ENCODE measurements at places on chromosomes 4 and X.

GRCh38 chrX:11953615-11954014 lies 184.7 kb upstream of the FRMPD4 start:
- no peaks in the 10 kb centered on the region for H3K27me3 ChIP-seq
- H3K36me3 ChIP-seq, result no peaks in the 10 kb centered on the region
- peaks cover 2% of the 10 kb centered on the region for H3K4me1 ChIP-seq

DNA sequence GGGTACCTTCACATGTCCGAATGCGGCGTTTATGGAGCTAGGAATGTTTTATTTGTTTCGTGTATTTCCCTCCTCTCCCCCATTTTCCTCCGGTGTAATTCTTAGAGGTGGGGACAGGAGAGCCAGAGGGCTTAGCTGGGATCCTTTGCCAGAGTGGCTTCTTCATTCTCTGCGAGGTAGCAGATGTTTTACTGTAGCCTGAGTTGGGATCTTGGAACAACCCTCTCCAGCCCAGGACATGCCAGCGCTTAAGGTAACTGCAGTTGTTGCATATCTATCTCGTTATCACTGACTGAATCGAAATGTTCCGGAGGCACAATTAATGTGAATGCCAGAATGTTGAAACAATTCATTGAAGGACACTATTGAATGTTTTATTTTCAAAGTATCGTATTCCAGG lies 59.0 kb upstream of the DYNLT3 start:
- peaks cover 5% of the 10 kb centered on the region for H3K4me1 ChIP-seq
- no peaks in the 10 kb centered on the region for H3K36me3 ChIP-seq
- H3K27ac ChIP-seq, result peak overlapping the region; percentile 75
- no peaks in the 10 kb centered on the region for H3K27me3 ChIP-seq
- H3K4me3 ChIP-seq, result peak overlapping the region; percentile 72

DNA sequence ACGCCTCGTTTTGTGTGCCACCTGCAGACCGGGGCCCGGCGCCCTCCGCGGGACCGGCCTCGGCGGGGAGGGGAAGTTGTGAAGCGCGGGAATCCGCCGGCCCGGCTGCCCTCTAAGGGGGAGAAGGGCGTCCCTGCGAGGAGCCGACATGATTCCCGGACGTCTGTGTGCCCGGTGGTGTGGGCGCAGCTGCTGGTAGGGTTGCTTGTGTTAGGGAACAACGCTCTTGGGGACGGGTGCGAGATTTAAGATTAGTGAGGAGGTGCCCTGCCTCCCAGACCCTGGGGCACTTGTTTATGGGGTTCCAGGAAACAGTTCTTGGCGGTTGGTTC lies 627 bp downstream of the CDKN2AIP start:
- H3K27ac ChIP-seq, result peak overlapping the region; percentile 77
- H3K27me3 ChIP-seq, result no peaks in the 10 kb centered on the region
- peaks cover 43% of the 10 kb centered on the region for H3K36me3 ChIP-seq
- H3K4me3 ChIP-seq, result peak overlapping the region; percentile 96

GRCh38 chr4:168825975-168826374 lies 184.1 kb downstream of the CBR4 start:
- no peaks in the 10 kb centered on the region for H3K4me1 ChIP-seq
- H3K27ac ChIP-seq, result no peak overlapping the region
- H3K4me3 ChIP-seq, result no peak overlapping the region
- DNase-seq, result no peak
- H3K27me3 ChIP-seq, result no peaks in the 10 kb centered on the region

DNA sequence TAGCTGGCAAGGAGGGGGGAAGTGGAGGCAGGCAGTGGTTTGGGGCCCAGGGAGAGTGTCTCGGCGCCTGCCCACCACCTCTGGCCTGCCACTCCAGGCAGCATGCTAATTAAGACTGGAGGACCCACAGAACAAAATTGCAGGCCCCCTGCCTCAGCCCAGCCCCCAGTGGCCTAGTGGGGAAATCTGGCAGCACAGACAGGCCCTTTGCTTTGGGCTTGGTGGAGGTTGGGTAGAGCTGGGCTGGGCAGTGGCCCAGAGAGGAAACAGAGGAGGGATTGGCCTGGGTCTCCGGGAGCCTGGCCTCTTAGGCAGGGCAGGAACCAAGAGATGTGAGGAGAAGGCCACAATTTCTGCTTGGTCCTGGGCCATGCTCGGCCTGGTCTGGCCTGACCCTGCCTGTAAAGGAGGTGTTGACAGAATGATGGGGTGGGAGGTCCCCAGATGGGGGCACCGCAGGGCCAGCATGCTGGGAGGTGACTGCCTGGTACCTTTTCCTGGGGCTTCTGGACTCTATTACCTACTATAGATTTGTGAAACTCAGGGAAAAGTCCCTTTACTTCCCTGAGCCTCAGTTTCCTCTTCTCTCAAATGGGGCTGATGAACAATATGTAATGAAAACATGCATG lies 92.4 kb upstream of the PJA1 start:
- no peak overlapping the region for H3K27ac ChIP-seq
- DNase-seq, result no peak
- peaks cover 70% of the 10 kb centered on the region for H3K27me3 ChIP-seq
- H3K4me1 ChIP-seq, result no peaks in the 10 kb centered on the region
- H3K4me3 ChIP-seq, result no peak overlapping the region

GRCh38 chr4:7844594-7844991 lies 95.1 kb downstream of the AFAP1 start:
- peaks cover 29% of the 10 kb centered on the region for H3K4me1 ChIP-seq
- peaks cover 30% of the 10 kb centered on the region for H3K36me3 ChIP-seq
- no peaks in the 10 kb centered on the region for H3K27me3 ChIP-seq
- peak; percentile 77 for DNase-seq

Data from mesenchymal stem cell (in vitro differentiated cells and primary cell).